HuH-7 (cell line): ENCODE measurements at places on chromosomes 6 and 20.
A peak's percentile ranks its signal among the peaks of the same experiment; 100 is the strongest.

- peak; percentile 84 for DNase-seq
Observed at GRCh38 chr6:116764961-116765841, at the start of gene FAM162B. Gene FAM162B (minus strand): TSS chr6:116765719. CDS start chr6:116765576, 143 bp downstream.

DNA sequence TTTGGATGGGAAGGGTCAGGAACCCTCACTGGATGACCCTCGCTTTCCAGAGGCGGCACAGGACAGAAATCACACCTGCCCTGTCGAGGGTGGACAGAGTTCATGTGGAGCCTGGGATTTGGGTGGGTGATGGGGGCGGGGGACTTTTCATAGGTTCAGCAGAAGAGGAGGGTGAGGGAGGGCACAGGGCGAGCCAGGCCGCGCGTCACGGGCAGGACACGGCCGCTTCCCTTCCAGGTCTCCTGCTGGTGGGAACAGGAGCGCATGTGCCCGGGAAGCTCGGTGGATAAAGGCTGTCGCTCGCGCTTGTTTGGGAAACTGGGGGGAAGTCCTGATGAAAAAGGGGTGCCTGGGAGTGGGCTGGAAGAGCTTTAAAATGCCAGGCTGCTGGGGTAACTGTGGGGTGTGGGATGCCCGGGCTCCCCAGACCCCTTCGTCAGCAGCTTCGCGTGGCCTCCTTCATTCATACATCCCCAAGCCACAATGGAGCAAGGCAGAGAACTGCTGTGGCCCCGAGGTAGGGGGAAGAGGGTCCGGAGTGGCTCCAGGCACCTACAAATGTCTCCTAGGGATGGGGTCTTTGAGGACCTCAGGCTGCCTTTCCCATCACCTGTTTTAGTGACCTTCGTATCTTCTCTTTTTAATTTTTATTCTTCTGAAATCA is 102.2 kb downstream of the DACT2 start:
- DNase-seq: no peak

DNA sequence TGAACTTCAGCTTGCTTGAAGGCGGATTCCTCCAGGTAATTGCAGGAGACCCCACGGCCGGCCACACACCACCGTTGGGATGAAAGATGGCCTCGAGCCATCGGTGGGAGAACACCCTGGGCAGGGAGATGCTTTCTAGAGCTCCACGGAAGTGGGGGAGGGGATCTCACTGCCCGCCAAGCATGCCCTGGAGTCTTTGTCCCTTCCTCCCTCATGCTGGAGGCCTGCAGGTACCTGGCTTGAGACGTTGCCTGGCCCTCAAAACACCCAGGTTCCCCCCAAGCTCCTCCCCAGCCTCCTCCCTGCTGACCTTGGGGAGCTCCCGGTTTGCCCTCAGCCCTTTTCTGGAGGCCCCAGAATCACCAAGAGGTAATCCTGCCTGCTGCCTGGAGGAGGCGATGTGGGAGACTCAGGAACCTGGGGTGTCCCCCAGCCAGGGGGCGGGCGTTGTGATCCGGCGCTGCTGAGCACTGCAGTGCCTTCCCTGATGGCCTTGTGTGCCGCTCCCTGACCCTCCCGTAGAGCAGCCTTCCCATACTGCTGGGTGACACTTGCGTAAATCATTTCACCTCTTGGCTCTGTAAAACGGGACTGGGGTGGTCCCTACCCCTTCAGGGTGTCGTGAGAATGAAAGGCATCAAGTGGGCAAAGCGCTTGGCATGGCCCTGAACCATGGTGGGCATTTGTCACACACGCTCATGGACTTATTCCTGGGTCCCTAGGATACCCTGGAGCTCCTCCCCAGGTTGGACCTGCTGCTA is 91.4 kb downstream of the CEBPB start:
- DNase-seq: no peak

GRCh38 chr6:170370416-170370815 is 63.9 kb downstream of the FAM120B start:
- no peak for DNase-seq

GRCh38 chr20:1761116-1761515 is 103.5 kb upstream of the SIRPG start:
- no peak for DNase-seq
